ENCODE measurements at places on chromosomes 1 and 21.
A peak's percentile ranks its signal among the peaks of the same experiment; 100 is the strongest.

GRCh38 chr1:98653123-98653522, 8.4 kb upstream of the SNX7 start:
- no peak for DNase-seq

DNA sequence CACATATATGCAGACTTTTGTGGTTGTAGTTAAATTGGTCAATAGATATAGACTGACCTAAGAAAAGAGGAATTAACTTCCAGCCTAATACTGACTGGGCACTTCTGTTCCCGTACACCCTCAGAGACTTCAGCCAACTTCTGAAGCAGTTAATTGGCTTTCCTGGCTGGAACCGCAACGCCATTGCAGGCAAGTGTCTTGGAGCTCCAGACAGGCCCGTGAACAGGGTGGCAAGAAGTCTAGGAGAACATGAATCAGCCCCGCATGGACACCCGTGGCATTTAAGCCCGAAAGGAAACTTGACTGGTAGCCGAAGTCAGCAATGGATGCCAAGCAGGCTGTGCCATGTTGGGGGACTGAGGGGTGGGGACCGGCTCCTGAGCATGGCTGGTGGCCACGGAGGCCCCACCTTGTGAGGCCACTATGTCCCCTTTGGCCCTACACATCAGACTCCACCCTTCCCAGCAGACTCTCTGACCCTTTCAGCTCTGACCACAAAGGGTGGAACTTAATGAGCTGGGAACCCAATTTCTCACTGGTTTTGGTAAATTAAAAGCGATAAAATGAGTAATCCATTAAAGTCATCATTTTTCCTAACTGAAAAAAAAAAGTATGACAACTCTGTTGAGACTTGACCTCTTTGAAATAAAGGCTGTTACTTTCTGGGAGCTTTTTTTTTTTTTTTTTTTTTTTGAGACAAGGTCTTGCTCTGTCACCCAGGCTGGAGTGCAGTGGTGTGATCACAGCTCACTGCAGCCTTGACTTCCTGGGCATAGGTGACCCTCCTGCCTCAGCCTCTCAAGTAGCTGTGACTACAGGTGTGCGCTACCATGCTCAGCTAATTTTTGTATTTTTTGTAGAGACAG, 54.1 kb downstream of the RUNX1 start:
- DNase-seq, result no peak

- DNase-seq, result peak; percentile 91
Observed at GRCh38 chr1:8137481-8138244, 111.6 kb upstream of the ERRFI1 start.

DNA sequence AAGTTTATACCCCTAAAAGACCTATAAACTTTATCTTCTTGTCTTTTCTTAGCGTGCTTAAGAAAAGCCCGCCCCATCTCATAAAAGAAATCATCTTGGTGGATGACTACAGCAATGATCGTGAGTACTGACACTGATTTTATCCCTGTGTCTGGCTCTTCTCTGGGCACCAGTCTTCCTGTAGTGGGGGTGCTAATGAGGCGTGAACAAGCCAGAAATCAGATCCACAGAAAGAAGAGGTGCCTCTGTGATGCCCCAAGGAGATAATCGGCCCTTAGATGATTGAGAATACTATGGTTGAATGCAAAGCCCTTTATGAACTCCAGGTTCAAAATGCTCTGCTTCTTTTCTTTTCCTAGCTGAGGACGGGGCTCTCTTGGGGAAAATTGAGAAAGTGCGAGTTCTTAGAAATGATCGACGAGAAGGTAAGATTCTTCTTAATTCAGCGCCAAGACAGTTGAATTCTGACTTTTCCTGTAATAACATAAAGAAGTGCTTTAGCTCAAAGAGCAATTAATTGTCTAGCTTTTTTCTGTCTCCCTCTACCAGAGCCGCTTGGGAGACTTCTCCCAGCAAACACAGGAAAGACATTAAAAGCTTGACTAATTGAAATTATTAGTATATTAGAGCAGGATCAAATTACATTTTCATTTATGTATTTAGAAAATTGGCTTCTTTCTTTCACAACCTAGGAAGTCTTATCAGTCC, 169.4 kb downstream of the GALNT2 start:
- DNase-seq, result no peak

GRCh38 chr1:180631194-180631765, 542 bp upstream of the XPR1 start:
- no peak for DNase-seq

DNA sequence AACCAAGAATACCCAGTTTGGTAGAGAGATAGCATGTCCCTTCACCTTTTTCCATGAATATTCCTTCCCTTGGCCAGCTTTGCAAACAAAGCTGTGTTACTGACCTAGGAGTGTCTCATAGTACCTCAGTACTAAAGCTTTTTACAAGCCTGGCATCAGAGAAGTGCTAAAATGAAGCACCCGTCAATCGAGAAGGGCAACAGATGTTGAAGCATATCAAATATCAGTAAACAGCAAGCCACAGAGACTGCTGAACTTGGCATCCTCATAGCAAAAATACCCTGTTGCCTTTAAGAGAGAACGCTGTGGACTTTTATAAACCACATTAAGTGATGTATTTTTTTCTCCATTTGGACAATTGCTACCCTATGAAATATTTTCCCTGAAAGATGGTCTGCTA, 128.6 kb upstream of the HOOK1 start:
- DNase-seq, result no peak

DNA sequence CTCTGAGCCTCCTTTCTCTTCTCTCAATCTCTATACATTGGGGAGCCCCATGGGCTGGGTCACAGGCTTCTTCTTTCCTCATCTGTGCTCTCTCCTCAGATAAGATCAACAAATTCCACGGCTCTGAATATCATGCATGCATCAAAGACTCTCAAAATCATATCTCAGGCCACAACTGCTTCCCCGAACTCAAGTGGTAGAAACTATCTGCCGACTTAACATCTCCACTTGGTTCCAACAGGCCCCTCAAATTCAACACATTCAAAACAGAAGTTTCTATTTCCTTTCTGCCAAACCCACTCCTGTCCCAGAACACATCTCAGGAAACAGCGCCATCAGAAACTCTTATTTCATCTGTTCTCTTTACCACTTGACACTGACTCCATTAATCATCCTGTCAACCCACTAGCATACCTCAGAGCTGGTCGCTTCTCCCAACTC, 16.7 kb downstream of the DDX59 start:
- no peak for DNase-seq

- no peak for DNase-seq
Observed at GRCh38 chr1:33332357-33332789, 11.5 kb upstream of the A3GALT2 start.

DNA sequence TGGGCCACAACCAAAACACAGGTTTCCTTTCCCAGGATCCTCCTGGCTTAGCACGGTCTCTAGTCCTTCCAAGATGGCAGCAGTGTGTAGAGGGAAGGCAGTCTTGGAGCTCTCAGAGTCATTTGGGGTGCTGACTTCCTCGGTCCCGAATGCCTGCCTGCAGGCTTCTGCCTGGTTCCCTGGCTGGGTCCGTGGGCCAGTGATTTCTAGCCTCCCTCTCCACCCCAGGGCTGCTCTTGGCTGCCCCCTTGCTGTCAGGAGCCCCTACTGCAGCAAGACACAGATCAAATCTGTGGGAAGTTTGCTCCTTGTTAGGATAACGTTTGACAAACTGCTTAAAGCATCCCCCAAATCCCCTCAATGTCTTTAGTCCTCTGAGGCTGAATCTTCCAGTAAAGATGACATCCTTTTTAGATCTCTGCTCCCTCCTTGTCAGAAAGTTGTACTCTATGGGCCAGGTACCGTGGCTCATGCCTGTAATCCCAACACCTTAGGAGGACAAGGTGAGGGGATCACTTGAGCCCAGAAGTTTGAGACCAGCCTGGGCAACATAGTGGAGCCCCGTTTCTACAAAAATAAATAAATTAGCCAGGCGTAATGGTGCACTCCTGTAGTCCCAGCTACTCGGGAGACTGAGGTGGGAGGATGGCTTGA, 272.5 kb downstream of the RRAGC start:
- peak; percentile 27 for DNase-seq

- no peak for DNase-seq
Observed at GRCh38 chr1:109523706-109524105, 14.2 kb upstream of the AMIGO1 start.

DNA sequence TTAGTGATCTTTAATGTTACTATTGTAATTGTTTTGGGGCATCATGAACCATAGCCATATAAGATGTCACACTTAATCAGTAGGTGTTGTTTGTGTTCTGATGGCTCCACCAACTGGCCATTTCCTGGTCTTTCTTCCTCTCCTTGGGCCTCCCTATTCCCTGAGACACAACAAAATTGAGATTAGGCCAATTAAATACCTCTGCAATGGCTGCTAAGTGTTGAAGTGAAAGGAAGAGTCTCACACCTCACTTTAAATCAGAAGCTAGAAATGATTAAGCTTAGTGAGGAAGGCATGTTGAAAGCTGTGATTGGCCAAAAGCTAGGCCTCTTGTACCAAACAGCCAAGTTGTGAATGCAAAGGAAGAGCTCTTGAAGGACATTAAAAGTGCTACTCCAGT, 30.7 kb downstream of the PPP2R5A start:
- DNase-seq, result no peak

DNA sequence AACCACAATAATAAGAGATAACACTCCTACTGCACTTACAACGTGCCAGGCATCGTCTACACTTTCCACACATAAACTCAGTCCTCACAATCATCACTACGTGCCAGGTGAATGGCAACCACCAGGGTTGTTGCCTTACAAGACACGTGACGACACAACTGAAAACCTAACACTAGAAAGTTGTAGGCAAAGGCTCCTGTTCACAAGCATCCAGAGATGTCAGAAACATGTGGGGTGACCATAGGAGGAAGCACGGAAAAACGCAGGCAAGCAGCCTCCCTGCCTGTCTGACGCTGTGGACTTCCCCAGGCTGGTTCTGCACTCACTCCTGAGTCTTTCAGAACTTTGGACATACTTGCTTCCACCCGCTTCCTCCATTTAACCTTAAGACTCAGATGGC, 7.0 kb downstream of the CAPZB start:
- DNase-seq, result no peak

GRCh38 chr1:119080586-119080985, 59.9 kb downstream of the WARS2 start:
- DNase-seq, result no peak

DNA sequence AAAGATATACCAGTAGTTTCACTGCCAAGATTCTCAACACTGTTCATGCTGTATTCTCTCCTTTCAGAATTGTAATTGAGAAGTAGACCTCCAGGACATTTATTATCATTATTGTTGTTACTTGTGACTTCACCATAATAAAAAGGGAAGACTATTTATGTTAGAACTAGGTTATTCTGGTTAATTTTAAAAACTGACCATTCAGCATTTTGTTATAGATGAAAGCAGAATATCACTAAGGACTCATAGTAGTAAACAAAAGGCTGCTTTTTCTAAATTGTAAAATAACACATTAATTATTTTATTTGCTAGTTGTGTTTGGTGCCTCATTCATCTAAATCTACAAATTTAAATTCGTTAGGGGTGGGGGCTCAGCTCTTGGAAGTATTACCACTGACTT, 210.4 kb downstream of the PATJ start:
- DNase-seq, result no peak

DNA sequence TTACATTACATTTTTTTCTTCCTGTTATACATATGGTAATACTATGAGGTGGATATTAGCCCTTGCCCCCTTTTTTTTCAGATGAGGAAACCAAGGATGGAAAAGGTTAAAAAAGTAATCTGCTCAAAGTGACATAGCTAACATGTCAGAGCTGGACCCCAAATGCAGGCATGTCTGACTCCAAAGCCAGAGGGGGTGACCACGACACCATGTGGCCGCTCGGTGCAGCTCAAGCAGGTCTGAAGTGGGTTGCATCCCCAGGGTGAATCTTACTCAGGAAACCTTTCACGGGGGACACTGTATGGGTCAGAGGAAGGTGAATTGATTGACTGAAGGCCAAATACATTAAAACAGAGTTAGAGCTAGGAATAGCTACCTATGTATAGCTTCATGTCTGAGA, 34.8 kb downstream of the CD34 start:
- no peak for DNase-seq

GRCh38 chr1:39980555-39981313, 25.8 kb downstream of the MFSD2A start:
- DNase-seq, result no peak

GRCh38 chr21:27134516-27134915, 167.6 kb upstream of the ADAMTS5 start:
- no peak for DNase-seq

GRCh38 chr1:230186003-230186863, 119.2 kb downstream of the GALNT2 start:
- DNase-seq, result peak; percentile 68

DNA sequence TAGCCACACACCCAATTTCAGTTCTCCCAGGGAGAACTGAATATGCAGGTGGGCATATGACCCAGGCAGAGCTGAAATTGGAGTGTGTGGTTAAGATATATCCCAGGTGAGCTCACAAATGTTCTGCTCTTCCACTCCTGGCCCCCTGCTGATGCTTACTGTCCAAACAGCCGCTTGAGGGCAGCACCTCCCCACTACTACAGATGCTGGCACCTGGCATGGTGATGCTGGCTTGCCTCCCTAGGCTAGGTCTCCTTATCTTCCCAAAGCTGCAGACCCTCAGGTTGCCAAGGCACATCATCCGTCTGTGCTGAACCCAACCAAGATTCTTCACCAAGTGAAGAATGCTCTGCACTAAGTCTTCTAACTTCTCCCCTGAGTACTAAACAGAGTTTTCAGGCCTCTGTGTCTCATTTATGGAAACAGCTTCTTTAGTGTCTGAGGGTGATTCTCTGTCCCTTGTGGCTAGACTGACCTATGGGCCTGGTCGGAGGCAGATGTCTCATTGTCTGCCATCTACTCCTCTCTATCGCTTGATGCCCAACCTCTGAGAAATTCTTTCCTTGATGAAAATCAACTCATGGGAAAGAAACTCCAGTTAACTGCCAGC, 27.2 kb downstream of the XCL1 start:
- DNase-seq, result peak; percentile 65

DNA sequence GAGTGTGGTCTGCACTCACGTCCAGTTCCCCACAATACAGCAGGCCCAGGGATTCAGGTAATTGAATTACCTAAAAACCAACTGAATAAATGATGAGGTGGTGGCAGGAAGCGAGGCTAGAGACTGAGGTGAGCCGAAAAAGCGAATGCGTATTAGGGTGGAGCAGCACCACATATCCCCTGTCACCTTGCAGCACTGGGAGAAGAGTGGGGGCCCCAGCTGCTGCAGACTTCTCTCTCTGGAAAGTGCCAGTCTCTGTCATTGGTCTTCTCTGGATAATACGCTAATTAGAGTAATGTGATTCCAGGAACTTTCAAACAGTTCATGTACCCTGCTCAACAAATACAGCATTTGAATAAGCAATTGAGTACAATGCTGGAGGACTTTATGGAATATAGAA, 199.0 kb downstream of the RPS6KC1 start:
- no peak for DNase-seq

All from COLO829 (cell line).